ENCODE measurements at places on chromosomes 12 and 14.

GRCh38 chr12:1859643-1860042, 39.3 kb downstream of the LRTM2 start:
- DNase-seq, result no peak

DNA sequence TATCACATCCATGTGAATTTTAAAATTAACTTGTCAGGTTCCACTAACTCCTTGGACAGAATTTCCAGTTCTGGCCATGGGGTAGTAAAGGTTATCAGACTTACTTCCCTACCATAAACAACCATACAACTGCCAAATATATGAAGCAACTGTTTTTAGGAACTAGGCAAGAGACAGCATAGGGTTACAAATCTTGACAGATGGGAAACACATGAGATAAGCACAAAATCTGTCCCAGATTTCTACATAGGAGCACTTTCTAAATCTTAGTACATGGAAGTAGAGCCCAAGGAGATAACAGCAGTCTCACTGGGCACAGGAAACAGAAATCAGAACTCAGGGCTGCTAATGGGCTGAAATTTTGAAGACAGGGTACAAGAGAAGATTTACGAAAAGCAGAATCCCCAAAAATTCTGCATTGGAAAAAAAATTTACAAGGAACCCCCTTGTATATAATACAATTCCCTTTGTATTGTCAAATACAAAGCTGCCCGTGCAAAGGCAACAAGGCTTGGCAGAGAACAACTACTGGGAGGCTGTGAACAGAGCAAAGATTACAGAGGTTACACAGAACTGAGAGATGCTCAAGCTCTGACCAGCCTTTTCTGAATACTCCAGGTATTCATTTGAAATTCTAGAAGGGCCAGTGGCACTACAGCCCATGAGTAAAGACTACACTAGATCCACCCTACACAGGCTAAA, 43.2 kb downstream of the GALNT4 start:
- no peak for DNase-seq

DNA sequence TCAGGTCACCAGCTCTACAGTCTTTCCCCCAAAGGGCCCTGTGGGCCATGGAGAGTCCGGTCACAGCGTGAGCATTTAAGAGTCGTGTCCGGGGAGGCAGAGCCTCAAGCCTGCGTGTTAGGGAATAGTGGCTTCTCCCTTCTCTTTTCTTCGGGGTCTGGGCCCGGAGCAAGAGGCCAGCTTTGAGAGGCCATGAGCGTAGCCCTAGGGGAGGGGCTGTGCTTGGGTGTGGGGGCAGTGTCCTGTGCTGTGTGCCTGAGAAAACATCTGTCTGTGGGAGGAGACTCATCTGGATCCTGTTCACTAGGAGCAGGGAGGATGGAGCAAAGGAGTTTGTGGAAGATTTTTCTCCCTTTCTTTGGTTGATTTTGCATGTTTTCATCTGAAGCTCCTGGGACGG, 5.3 kb downstream of the LRP1-AS start:
- no peak for DNase-seq

- no peak for DNase-seq
Measured at GRCh38 chr12:57154804-57155434, 7.5 kb upstream of the LRP1-AS start.

DNA sequence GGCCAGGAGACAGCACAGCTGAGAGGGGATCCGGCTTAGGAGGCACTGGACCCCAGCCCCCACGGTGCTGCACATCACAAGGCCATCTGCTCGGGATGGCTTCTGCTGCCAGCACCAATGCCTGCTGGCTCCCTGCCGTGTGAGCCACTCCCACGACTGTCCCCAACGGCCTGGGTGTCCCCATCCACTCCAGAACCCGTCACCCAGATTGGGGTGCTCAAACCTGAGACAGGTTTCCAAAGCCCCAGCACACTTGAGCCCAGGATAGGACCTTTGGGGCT, 102.4 kb downstream of the RFLNA start:
- DNase-seq, result no peak

GRCh38 chr14:23177181-23177580, 6.3 kb downstream of the SLC7A8 start:
- no peak for DNase-seq

GRCh38 chr14:101719045-101719645, 42.4 kb upstream of the PPP2R5C start:
- DNase-seq, result no peak

DNA sequence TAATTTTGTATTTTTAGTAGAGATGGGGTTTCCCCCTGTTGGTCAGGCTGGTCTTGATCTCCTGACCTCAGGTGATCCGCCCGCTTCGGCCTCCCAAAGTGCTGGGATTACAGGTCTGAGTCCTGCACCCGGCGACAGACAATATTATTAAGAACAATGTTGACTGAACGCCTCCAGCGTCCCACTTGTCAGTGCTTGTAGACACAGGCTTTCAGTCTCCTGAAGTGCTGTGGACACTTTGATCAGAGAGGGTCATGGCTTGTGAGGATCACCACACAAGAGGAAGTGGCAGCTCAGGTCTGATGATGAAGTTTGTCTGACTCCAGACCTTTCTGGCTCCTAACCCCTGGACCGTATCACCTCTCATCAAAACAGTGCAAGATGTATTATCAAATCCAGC, 114.6 kb downstream of the CHST11 start:
- DNase-seq, result no peak

DNA sequence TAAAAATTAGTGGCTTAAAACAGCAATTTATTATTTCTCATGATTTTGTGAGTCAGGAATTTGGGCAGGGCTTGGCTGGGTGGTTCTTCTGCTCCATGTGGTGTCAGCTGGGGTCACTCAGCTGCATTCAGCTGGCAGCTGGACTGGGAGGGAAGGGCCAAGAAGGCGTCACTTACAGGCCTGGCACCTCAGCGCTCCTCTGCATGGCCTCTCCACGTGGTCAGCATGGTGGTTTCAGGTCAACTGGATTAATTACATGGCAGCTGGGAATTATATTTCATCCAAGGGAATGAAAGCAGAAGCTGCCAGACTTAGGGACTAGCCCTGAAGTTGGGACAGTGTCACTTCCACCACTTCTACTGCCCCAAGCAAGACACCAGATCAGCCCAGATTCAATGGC, 27.5 kb upstream of the IRF2BPL start:
- DNase-seq, result no peak

DNA sequence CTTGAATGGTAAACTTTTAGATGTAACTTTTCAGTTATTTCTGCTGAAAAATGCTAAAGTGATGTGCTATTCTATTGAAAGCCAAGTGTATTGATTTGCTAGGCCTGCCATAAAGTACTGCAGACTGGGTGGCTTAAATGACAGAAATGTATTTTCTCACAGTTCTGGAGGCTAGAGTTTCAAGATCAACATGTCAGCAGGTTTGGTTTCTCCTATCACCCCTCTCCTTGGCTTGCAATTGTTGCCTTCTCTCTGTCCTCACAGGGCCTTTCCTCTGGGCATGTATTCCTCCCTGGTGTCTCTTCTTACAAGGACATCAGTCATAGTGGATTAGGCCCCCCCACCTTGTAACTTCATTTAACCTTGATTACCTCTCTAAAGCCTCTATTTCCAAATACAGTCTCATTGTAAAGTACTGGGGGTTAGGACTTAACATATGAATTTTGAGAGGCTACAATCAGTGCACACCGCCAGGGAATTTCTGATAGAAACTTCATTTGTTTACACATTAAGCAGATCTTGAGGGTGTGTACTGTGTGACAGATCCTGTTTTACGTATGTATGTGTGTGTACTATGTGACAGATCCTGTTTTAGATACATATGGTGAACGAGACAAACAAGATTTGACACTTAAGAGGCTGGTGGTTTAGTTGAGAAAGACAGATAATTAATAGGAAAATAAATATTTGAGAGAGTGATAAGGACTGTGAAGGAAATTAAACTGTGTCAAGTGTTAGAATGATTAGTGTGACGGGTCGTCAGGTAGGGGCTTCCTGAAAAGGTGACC, 49.5 kb downstream of the ADIPOR2 start:
- no peak for DNase-seq

DNA sequence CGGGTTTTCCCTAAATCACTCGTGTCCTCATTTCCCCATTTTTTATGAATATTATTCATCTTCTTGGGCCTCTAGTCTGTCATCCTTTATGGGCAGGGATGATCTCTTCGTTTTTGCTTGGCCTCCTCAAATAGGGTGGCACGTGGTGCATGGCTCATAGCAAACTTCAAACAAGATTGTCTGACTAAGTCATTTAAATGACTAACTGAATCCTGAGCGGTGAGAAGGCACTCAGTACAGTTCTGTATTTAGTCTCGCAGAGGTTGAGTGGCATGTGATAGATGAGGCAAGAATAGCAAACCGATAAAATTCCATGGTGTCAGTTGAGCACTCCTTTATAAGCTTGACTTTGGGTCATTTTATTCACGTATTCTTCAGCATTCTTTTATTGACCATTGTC, 5.7 kb upstream of the JDP2 start:
- peak; percentile 95 for DNase-seq

GRCh38 chr12:104197264-104197663, 18.3 kb upstream of the TXNRD1 start:
- no peak for DNase-seq

DNA sequence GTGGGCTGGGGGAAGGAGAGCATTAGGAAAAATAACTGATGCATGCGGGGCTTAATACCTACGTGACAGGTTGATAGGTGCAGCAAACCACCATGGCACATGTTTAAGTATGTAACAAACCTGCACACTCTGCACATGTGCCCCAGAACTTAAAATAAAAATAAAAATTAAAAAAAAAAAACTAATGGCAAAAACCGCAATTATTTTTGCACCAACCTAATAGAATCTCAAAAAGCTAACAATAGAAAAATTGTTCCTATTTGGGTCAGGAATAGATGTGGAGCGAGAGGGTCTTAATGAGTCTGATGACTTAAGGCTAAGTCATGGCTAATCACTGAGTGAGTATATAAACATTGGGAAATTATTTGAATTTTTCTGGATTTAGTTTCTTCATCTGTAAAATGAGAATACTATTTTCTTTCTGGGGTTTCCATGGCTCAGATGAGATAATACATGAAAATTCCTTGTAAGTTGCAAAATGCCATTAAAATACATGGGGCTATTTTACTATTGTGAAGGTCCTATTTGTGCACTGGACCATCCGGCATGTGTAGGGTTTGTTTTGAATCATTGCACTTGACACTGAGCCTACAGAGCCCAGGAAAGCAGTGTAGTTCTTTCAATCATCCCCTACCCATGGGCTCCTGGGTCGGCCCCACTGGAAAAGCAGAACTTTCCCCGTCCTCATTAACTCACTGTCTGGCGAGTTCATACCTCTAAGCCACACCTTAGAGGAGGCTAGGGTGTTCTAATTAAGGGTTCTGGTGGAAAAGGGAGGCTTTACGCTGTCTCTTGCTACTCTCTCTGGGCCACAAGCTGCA, 164.1 kb upstream of the NTF3 start:
- DNase-seq, result no peak

GRCh38 chr12:108815875-108816594, 41.3 kb downstream of the SSH1 start:
- no peak for DNase-seq

GRCh38 chr12:58950739-58951100, 30.4 kb upstream of the LRIG3 start:
- no peak for DNase-seq

GRCh38 chr12:117152793-117153775, 37.2 kb downstream of the FBXO21 start:
- no peak for DNase-seq

- no peak for DNase-seq
Measured at GRCh38 chr12:56330936-56331490, 2.8 kb downstream of the PAN2 start.

DNA sequence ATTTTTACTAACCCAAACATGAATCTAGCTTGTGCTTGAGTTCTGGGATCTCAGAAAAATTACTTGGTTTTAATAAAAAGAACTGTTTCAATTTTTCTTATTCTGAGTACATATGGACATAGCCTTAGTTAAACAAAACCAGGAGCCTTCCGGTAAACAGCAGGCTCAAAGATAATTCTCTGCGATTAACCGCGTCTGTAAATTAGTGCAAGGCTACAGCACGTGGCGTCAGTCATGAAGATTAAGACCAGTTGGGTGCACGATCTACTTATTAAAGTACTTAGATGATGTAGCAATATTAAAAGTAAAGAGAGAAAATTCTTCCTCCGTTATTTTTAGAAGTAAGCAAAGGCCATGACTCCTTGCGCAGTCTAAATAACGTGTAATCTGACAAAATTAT, 700 bp downstream of the KCNJ8 start:
- DNase-seq, result peak; percentile 20

GRCh38 chr14:92581966-92582566, 68.5 kb downstream of the RIN3 start:
- DNase-seq, result no peak
